Stimulated activated CD8-positive, alpha-beta memory T cell treated with anti-CD3 and anti-CD28 coated beads, Interleukin-15, amount 100 ng/mL, for 48 hours (primary cell): ENCODE measurements at places on chromosomes 1 and 21.

DNA sequence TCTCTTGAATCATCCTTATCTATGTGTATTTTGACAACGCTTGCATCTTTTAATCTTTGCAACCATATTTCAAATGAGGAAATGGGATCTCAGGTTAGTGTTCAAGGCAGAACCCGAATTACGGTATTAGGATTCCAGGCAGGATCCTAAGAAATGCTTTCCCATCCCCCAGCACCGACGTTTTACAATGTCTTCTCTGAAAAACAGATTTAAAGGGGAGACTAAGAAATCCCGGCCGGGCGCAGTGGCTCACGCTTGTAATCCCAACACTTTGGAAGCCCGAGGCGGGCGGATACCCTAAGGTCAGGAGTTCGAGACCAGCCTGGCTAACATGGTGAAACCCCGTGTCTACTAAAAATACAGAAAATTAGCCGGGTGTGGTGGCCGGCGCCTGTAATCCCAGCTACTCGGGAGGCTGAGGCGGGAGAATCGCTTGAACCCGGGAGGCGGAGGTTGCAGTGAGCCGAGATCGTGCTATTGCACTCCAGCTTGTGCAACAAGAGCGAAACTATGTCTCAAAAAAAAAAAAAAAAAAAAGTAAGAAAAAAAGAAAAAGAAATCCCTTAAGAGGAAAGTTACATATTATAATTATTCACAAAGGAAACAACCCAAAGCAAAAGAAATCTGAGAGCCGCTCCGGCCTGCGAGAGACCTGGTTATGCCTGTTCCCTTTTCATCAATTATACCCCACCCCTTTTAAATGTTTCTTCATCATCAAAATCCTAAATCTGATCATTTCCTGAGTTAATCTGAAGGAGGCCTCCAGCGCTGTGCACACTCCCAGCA, 801 bp upstream of the GORAB start:
- DNase-seq, result no peak

DNA sequence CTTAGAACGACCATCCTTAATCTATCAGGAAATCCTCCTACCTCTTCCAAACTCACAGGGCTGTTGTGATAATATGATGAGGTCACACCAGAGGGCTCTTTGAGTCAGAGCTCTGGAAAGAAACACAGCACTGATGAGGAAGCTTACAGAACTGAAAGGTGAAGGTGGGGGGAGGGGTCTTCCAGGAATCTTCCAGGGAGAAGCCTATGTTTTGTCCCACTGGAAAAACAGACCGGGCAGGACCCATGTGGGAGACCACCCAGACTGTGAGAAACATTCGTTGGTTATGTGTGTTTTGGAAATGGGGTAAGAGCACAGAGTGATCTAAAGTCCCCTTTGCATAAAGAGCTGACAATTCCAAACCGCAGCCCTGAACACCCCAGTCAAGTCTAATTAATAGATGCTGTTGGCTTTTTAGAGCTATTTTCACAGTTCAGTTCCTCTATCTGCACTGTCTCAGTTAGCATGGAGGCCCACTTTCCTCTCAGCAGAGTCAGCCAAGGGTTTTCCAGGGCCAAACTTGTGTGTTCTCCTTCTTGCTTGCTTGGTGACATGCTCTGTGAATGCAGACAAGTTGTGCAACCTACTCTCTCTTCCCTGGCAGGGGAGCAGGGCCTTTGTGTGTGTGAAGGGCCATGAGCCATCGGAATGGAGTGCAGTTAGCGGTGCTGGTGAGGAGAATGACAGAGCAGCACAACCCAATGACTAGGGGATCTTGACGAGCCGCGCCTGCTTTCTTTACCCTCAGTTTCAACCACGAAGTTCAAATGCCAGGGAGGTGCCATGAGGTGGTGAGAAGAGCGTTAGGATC, 12.3 kb downstream of the PHLDA3 start:
- no peak for DNase-seq

- no peak for DNase-seq
These were observed 5.9 kb downstream of the LMO4 start for GRCh38 chr1:87334351-87335174.

- no peak for DNase-seq
These were observed 11.1 kb downstream of the MTHFR start for GRCh38 chr1:11794446-11795237.

DNA sequence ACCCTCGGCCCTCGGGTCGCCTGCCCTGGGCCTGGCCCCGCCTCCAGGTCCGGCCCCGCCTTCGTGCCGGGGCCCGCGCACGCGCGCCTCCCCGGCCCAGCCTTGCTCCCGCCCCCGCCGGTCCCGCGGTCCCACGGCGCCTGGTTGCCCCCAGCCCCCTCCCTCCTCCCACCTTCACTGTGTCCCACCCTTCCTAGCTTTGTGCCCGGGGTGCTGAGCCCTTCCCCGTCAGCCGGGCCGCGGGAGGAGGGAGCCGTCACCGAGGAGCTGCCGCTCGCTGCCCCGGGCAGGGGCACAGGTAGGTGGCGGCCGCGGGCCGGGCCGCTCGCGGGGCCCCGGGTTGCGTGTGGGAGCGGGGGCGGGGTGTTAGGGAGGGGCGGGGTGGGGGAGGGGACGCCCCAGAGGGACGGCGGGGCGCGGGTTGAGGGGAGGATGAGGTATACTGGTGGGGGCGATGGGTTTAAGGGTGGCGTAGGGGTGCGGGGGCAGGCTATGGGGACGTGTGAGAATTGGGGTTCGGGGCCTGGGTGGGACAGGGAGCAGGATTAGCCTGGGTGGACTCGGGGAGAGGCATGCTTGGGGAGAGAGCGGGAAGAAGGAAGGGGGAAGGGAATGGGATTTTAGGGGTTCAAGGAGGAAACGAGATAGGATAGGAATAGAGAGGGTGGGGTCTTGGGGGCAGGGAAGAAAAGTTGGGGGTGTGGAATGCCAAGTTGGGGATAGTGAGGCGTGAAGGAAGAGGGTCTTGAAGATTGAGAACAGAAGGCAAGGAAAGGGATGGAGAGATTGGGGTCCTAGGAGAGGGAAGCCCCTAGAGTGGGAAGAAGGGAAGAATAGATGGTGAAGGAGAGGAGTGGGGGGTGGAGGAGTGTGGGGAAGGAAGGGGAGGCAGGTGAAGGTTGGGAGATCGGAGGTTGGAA, at the start of gene LRRC42:
LRRC42 (plus strand) TSS at position 99 of the 920 bp plus-strand sequence. CDS start 5,650 bp downstream, outside the sequence.
- DNase-seq, result no peak

- no peak for DNase-seq
These were observed 14.3 kb upstream of the KCNK1 start for GRCh38 chr1:233599542-233600073.

DNA sequence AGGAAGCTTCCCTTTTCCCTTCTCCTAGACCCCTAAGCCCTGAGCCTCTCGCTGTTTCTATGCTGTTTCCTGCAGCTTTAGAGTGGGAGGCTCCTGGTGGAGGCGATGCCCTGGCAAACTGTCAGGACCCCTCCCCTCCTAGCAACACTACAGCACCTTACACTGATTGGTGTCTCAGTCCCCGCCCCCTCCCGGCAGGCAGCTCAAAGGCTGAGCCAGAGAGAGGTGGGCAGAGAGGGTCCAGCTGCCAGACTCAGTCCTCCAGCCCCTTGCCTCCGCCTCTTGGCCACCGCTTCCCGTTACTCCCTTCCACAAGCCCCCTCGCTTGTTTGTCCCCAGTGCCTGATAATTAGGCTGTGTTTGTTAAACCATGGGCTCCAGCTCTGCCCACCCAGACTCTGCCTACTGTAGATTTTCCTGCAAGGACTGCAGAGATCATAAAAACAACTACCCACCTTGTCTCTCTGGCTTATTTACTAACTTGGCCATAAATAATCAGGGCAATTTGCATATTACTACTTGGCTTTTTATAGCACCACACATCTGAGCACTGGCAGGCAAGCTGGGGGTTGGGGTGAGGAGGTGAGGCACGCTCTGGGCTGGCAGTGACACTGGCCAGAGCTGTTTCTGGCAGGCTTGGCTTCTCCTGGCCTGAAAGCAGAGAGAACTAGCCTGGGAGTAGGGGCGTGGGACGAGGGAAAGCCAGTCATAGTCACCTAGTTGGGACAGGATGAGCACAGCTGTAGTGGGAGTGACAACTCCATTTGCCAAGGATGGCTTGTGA, 107.5 kb downstream of the CSMD2 start:
- DNase-seq, result no peak

DNA sequence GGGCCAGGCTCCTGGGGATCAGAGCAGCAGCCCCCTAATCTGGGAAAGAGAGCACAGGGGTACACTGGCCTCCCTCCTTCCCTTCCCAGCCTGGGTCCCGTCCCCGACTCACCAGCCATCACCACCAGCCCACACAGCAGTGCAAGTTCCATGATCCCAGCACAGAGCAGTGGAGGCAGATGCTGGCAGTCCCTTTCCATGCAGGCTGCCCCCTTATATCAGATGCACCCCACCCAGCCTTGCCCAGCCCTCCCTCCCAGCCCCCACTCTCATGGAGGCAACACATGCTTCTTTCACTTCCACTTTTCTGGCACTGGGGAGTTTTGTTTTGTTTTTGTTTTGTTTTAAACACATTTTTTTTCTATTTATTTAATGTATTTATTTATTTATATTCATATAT, at the start of gene PLA2G2D:
PLA2G2D (minus strand) TSS at position 190 of the 400 bp plus-strand sequence; CDS start at position 152, 38 bp downstream.
- DNase-seq, result no peak

- DNase-seq, result no peak
These were observed 111.2 kb downstream of the FASLG start for GRCh38 chr1:172770071-172770470.

- no peak for DNase-seq
These were observed 332.4 kb downstream of the CAMTA1 start for GRCh38 chr1:7117399-7118281.

- DNase-seq, result no peak
These were observed 9.0 kb downstream of the BCAR3 start for GRCh38 chr1:93672477-93673162.

- DNase-seq, result no peak
These were observed 20.7 kb downstream of the UBE2G2 start for GRCh38 chr21:44780767-44781459.

DNA sequence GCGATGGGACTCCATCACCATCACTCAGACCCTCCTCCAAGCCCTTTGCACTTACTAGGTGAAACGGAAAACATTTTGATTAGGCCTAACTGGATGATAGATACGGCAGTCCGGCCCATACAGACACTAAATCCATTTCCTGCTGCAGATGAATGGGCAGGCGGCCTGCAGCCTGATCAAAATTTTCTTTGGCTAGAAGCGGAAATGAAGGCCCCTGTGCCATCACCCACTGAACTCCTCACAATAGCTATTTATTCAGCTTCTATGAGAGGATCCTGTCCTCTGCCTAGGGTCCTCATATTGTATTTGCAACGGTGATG, 200.5 kb downstream of the OMA1 start:
- DNase-seq, result no peak

GRCh38 chr1:113903501-113904292, 902 bp downstream of the AP4B1 start:
- DNase-seq, result no peak

DNA sequence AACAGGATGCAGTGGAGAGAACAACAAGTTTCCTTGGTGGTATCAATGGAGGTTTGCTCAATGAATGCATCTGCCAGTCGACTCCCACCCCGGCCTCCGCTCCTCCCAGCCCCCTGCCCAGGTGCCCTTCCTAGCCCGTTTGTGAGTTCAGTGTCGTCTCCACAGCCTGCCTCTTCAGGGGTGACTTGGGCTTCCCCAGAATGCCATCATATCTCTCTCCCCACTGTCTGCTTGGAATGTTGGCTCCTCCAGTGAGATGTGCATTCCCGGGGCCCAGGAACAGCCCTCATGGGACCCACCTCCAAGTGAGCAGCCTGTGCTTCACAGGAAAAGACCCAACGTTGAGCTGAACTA, 30.5 kb downstream of the MATN1 start:
- no peak for DNase-seq

- DNase-seq, result no peak
These were observed 112.6 kb downstream of the SEC16B start for GRCh38 chr1:177857285-177857684.

- DNase-seq, result no peak
These were observed 667.1 kb downstream of the LTN1 start for GRCh38 chr21:28325618-28326017.

DNA sequence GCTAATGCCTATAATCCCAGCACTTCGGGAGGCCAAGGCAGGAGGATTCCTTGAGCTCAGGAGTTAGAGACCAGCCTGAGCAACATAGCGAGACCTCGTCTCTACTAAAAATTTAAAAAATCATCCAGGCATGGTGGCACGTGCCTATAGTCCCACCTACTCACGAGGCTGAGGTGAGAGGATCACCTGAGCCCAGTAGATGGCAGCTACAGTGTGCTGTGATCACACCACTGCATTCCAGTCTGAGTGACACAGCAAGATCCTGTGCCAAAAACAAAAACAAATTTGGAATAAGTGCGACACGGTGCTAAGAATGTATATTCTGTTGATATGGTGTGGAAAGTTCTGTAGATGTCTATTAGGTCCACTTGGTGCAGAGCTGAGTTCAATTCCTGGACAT, 15.1 kb downstream of the USP33 start:
- no peak for DNase-seq

GRCh38 chr1:150995896-150996295, 10.8 kb downstream of the MINDY1 start:
- DNase-seq, result no peak

- DNase-seq, result no peak
These were observed 3.7 kb upstream of the FABP3 start for GRCh38 chr1:31376375-31377134.

- no peak for DNase-seq
These were observed 48.3 kb upstream of the CAPZB start for GRCh38 chr1:19533626-19534025.

GRCh38 chr1:200306944-200307754, 102.7 kb downstream of the ZNF281 start:
- DNase-seq, result no peak

- peak; percentile 69 for DNase-seq
These were observed 626 bp downstream of the PTP4A2 start for GRCh38 chr1:31937300-31938183.

GRCh38 chr21:36589352-36589971, 109.5 kb upstream of the SIM2 start:
- DNase-seq, result peak; percentile 1

GRCh38 chr1:227893300-227893948, 54.3 kb downstream of the WNT9A start:
- no peak for DNase-seq

- DNase-seq, result no peak
These were observed 143.2 kb downstream of the KCTD3 start for GRCh38 chr1:215710036-215710898.

DNA sequence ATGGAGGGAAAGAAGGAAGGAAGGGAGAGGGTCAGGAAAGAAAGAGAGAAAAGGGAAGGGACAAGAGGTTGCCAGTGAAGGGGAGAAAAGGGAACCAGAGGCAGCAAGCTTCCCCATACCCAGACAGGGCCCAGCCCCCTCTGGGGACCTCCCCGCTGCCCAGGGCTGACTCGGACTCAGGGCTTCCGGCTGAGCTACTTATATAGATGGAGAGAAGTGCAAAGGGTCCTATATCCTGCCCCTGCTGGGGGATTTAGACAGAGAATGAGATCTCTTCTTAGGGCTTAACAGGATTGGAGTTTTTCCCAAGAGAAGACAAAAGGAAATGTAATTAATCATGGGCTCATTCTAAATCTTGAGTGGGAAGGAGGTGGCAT, at the start of gene ETV3L:
ETV3L (minus strand) TSS at position 176 of the 377 bp plus-strand sequence. CDS start 285 bp downstream, outside the sequence.
- no peak for DNase-seq

DNA sequence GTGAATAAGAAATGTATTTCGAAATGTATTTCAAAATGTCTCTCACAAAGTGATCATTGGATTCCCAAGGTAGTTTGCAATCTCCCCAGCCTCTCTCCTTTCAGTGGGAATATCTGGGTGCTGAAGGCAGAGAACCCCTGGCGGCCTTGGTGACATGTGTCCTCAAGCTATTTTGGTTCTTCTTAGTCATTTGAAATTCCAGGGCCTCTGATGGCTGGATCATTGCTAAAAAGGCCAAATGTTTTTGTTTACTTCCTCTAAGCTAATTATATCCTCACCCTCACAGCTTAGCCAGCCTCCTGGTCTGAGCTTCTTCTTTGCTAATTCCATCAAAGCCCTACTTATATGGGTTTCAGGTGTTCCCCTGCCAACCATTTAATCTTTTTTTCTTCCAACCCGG, 71.2 kb downstream of the LRRC40 start:
- no peak for DNase-seq
